Glutamatergic neuron (in vitro differentiated cells): ENCODE measurements at places on chromosomes 7 and 10. TPM values are rescaled to one million over a fixed set of nuclear protein-coding genes. Genes with fewer than 3 reads are reported as not detected.

GRCh38 chr7:148722340-148723165 lies 23.9 kb downstream of the CUL1 start:
- peak overlapping the region; percentile 41 for H3K27ac ChIP-seq
- DNase-seq: no peak
- H3K4me1 ChIP-seq: peaks cover 52% of the 10 kb centered on the region
- peaks cover 1% of the 10 kb centered on the region for H3K27me3 ChIP-seq
- no peak overlapping the region for H3K4me3 ChIP-seq
- H3K36me3 ChIP-seq: no peaks in the 10 kb centered on the region

- DNase-seq: no peak
- no peaks in the 10 kb centered on the region for H3K27me3 ChIP-seq
- H3K27ac ChIP-seq: no peak overlapping the region
- no peak overlapping the region for H3K4me3 ChIP-seq
- H3K36me3 ChIP-seq: peaks cover 4% of the 10 kb centered on the region
Measured at GRCh38 chr7:107981466-107981865, 21.5 kb downstream of the LAMB1 start.

DNA sequence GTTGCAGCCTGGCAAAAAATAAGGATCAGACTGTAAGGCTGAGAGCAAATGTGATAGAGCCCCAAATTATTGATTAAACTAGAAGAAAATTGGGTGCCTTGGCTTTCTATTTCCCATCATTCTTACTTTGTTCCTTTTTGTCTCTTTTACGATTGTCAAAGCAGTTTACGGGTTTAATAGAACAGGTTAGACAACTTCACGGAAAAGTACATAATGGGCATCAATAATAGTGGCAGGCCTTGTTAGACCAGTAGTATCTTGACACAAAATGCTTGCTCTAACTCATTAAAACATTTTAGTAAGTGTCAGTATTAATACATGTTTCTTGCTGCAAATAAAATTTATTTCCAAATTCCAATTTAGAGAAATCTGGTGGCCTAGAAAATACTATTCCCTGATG lies 14.5 kb upstream of the GGCT start:
- H3K4me1 ChIP-seq: peaks cover 10% of the 10 kb centered on the region
- no peak overlapping the region for H3K4me3 ChIP-seq
- no peak for DNase-seq
- no peaks in the 10 kb centered on the region for H3K27me3 ChIP-seq
- H3K36me3 ChIP-seq: no peaks in the 10 kb centered on the region
- H3K27ac ChIP-seq: no peak overlapping the region

DNA sequence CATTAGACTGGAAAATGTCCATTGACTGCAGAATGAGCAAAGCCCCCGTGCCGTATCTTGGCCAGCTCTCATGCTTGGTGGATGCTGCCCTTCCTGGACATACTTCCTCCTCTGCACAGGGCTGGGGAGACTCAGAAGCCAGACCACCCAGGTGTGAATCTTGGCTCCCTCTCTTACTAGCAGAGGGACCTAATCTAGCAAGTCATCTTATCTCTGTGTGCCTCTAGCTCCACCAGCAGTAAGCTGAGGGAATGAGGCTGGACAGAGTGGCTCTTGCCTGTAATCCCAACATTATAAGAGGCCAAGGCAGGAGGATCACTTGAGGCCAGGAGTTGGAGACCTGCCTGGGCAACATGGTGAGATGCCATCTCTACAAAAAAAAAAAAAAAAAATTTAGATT lies 173.8 kb upstream of the GHITM start:
- H3K4me3 ChIP-seq: no peak overlapping the region
- no peaks in the 10 kb centered on the region for H3K36me3 ChIP-seq
- H3K27me3 ChIP-seq: peaks cover 8% of the 10 kb centered on the region

GRCh38 chr7:127652333-127653248 lies 597 bp downstream of the SND1 start:
- H3K27ac ChIP-seq: peak overlapping the region; percentile 99
- H3K36me3 ChIP-seq: peaks cover 7% of the 10 kb centered on the region
- peaks cover 19% of the 10 kb centered on the region for H3K4me1 ChIP-seq

GRCh38 chr10:49058463-49059255 lies 56.7 kb downstream of the VSTM4 start:
- peaks cover 6% of the 10 kb centered on the region for H3K27me3 ChIP-seq
- no peak overlapping the region for H3K27ac ChIP-seq
- DNase-seq: no peak

DNA sequence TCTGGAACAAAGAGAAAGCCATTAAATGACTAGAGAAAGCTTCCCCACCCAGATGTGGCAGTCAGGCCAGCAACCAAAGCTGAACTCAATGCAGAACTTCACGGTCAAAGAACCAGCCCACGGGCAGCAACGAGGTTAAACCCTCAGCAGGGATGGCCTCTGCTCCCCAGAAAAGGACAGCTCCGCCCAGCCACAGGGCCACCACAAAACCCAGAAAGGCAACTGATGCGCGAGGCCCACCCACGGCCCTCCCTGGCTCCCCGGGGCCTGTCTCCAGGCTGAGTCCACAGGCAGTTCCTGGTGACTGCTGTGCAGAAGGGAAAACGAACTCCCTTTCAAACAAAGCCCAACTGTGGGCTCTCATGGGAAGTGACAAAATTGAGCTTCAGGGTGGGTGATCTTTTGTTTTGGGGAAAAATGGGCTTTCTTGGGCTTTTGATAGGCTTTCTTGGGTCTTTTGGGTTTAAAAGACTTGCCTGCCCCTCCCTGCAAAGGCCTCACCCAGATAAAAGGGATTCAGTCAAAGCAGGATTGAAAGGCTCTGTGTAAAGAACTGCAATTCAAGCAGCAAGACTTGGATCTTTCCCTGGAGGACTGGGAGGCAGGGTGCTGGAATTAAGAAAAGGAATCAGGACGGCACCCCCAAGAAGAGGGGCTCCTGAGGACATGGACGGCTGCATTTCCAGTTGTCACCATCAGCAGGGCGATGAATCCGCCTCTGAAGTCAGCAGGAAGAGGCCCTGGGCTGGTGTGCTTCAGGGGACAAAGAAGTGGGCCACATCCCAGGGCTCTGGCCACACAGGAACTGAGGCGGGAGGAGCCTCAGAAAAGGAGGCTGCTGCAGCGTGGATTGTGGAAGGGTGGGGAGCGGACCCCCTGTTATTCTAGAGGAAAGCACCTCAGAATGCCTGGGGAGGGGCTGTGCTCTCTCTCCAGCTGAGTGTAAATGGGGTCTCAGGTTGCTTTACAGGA lies 209.9 kb downstream of the USP6NL start:
- peaks cover 7% of the 10 kb centered on the region for H3K27me3 ChIP-seq
- H3K4me1 ChIP-seq: peaks cover 5% of the 10 kb centered on the region
- no peak overlapping the region for H3K27ac ChIP-seq
- H3K4me3 ChIP-seq: no peak overlapping the region
- peaks cover 10% of the 10 kb centered on the region for H3K36me3 ChIP-seq

DNA sequence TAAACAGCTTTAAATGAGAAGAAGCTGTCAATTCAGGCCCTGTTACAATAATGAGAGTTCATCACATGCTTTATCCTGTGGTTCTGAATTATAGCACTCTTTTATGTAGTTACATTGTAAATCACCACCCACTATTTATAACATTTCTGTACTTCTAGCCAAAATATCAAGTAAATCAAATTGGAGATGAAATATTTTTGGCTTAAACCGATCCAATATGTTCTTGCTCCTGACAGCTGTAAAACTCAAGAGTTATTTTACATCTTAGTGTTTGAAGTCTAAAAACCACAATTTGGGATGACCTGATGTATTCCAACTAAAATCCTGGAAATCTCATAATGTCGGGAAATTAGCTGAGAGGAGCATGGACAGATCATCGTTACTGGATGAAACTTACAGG lies 371.2 kb upstream of the LRRN3 start:
- no peaks in the 10 kb centered on the region for H3K36me3 ChIP-seq
- H3K4me1 ChIP-seq: no peaks in the 10 kb centered on the region
- H3K4me3 ChIP-seq: no peak overlapping the region
- no peaks in the 10 kb centered on the region for H3K27me3 ChIP-seq
- no peak overlapping the region for H3K27ac ChIP-seq

GRCh38 chr7:44094883-44095592 lies 9.1 kb upstream of the AEBP1 start:
- peaks cover 4% of the 10 kb centered on the region for H3K27me3 ChIP-seq
- no peaks in the 10 kb centered on the region for H3K36me3 ChIP-seq
- H3K4me1 ChIP-seq: peaks cover 7% of the 10 kb centered on the region
- H3K4me3 ChIP-seq: no peak overlapping the region
- H3K27ac ChIP-seq: no peak overlapping the region

- DNase-seq: no peak
- H3K4me3 ChIP-seq: no peak overlapping the region
- no peaks in the 10 kb centered on the region for H3K36me3 ChIP-seq
- H3K4me1 ChIP-seq: no peaks in the 10 kb centered on the region
- no peak overlapping the region for H3K27ac ChIP-seq
- H3K27me3 ChIP-seq: no peaks in the 10 kb centered on the region
Measured at GRCh38 chr7:110938165-110938564, 152.8 kb upstream of the LRRN3 start.

DNA sequence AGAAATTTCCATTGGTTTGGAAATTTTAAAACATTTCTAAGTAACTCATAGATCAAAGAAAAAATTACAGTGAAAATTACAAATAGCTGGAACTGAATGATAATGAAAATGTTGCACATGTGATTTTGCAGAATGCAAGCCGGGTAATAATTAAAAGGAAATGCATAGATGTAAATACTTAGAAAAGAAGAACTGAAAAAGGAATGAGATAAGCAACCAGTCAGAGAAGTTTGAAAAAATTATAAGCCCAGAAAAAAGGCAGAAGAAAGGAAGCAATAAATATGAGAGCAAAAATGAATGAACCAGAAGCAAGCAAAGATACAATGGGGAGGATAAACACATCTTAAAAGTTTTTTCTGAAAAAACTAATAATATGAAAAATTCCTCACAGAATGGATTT lies 3.2 kb upstream of the TMEM273 start:
- H3K36me3 ChIP-seq: no peaks in the 10 kb centered on the region
- H3K27me3 ChIP-seq: peaks cover 4% of the 10 kb centered on the region
- DNase-seq: no peak

The STN1 gene
- total RNA-seq: 57.1 TPM

The CALHM3 gene
- total RNA-seq: not detected

The CYP26C1 gene
- 0.10 TPM for total RNA-seq

The FXYD4 gene
- not detected for total RNA-seq

The WEE2 gene
- not detected for total RNA-seq
